Hematopoietic multipotent progenitor cell (in vitro differentiated cells): ENCODE measurements at places on chromosomes 4 and X. TPM values are rescaled to one million over a fixed set of nuclear protein-coding genes. Genes with fewer than 3 reads are reported as not detected.

Gene NAP1L2
- 2.4 TPM for total RNA-seq

Gene MUC7
- total RNA-seq: not detected

Gene PLXNB3
- total RNA-seq: 0.54 TPM

Gene FUNDC1
- total RNA-seq: 3.8 TPM

Gene SOWAHD
- total RNA-seq: 3.5 TPM

Gene SHOX
- not detected for total RNA-seq

DNA sequence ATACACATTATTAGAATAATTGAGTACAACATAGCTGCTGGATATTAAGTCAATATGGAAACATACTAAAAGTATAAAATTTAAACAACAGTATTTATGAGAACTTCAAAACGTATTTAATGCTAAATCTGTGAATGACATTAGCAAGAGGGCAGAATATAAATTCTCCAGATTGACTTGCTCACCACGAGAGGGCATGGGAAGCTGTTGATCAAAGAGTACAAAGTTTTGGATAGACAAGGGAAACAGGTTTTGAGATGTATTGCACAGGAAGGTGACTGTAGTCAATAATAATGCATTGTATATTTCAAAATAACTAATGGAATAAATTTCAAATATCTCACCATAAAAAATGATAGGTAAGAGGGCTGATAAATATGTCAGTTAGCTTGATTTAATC lies 768.2 kb downstream of the CENPC start:
- DNase-seq: no peak

GRCh38 chr4:118284169-118284568 lies 68.6 kb downstream of the PRSS12 start:
- no peak for DNase-seq

GRCh38 chr4:45502471-45502870 lies 621.4 kb downstream of the GABRG1 start:
- DNase-seq: no peak

- no peak for DNase-seq
Measured at GRCh38 chrX:120625371-120625770, 4.5 kb downstream of the C1GALT1C1 start.

DNA sequence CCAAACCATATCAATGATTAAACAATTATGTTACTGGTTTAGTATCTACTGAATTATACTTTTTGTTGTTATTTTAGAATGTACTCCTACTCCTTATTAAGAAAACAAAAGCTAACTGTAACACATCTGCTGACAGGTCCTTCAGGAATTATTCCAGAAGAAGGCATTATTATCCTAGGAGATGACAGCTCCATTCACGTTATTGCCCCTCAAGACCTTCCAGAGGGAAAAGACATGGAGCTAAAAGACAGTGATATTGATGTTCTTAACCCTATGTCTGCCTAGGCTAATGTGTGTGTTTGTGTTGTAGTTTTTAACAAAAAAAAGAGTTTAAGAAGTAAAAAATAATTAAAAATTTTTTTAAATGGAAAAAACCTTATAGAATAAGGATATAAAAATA lies 206.8 kb upstream of the KLHL4 start:
- DNase-seq: no peak

DNA sequence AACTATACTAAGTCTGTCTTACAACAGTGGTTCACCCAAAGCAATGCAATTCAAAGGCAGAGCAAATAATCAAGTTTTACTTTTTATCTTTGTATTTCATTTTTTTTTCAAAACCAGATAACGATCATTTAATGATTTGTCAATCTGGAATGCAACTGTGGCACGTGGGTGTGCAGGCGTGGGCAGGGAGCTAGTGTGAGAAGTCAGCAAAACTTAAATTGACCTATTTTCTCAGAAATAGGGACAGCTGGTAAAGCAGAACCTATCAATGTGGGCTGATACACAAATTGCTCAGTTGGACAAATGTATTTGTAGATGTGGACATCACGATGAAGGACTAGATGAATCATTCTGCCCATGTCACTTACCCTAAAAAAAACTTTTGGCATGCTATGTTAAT lies 105.6 kb downstream of the CBLL2 start:
- no peak for DNase-seq

DNA sequence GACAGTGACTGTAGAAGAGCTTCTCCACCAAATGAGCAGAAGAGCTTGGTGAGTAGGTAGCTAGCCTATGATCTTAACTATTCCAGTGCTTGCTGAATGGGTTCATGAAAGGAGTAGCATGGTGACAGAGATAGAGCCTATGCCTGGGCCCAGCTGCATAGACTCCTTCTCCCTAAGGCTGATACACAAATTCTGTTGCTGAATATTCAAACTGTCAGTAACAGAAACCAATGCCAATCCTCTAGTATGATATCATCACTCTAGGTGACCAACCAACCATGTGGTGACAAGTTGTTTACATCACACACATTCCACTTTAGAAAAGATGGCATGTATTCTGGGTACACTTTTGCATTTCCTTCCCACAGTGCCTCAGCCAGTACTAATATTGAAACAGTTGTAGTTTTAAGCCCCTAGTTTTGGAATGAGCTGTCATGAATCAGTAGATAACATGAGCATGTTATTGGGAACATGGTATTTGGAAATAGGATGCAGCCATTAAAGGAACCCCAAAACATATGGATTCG lies 103.4 kb upstream of the GRXCR1 start:
- DNase-seq: no peak

- no peak for DNase-seq
Measured at GRCh38 chr4:33739884-33740632, 2504.3 kb downstream of the ARAP2 start.

GRCh38 chr4:57580710-57581599 lies 470.8 kb upstream of the IGFBP7 start:
- DNase-seq: no peak

DNA sequence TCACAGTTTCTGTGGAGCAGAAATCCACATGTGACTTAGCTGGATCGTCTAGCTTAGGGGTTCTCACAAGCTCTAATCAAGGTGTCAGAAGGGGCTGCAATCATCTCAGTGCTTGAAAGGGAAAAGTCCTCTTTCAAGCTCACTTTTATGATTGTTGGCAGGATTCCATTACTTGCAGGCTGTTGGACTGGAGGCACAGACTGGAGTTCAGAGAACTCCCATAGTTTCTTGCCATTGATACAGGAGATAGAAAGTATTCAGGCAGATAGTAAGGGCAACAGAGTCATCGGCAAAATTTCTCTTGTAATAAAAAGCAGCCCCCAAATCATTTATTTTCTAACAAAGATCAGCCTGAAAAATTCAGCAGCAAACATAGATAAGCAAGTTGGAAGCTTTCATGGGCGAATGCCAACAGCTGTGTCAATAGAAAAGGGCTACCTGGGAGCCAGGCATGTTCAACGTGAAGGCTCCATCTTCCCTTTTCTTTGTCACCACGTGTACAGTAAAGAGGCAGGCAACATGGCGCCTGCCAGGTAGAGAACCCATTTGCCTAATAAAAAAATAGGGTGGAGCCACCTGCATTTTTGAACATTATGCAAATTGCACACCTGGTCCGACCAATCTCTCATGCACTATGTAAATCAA lies 64.4 kb downstream of the CXCL13 start:
- DNase-seq: no peak

- DNase-seq: no peak
Measured at GRCh38 chrX:106894978-106895452, 8.1 kb downstream of the RIPPLY1 start.
